ENCODE measurements at places on chromosomes 1 and 21.

DNA sequence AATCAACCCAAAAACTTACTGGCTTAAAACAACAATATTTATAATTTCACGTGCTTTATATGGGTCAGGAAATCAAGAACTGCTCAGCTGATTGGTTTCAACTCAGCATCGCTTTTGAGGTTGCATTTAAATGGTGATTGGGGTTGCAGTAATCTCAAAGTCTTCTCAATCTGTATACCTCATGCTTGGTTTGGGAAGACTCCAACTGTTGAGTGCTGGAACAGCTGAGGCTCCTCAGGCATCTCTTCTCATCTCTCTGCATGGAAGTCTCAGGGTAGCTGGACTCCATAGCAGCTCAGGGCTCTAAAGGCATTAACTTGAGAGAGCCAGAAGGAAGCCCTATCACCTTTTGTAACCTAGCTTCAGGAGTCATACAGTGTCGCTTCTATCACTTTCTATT is 35.1 kb downstream of the AK5 start:
- no peak for DNase-seq

DNA sequence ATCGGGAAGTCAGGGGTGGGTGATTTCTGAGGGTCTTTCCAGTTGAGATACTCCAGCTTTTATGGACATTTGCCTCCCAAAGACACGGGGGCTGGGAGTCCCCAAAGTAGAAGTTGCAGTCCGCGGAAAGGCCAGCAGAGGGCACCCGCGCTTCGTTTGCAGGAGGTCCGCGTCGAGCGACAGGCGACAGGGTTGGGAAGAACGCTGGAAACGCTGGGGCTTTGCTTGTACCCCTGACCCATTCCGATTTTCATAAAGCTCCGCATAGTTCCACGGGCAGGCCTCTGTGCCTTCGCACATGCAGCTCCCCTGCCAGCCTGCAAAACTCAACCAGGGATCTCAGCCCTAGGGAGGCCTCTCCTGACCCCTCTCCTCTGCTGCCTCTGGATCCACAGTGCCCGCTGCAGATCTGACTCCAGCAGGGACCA is 44.2 kb upstream of the LAPTM5 start:
- DNase-seq, result peak; percentile 82

DNA sequence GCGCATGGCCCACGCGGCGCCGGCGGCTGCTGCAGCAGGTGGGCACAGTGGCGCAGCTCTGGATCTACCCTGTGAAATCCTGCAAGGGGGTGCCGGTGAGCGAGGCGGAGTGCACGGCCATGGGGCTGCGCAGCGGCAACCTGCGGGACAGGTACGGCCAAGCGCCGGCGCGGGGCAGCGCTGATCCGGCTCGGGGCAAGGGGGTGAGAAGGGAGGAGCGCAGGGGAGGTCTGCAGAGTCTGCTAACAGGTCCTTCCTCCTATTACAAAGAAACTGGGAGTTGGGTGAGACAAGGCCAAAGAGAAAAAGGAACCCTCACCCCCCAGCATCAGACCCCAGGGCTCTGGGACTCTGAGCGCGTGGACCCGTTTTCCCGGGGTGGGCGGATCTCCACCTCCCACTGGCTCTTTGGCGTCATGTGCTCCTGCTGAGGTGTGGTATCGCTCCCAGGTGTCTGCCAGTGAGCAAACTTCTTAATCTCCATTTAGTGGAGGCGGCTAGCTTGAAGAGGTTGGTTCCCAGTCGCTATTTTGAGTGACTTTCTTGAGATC is 431 bp downstream of the MTARC1 start:
- no peak for DNase-seq

DNA sequence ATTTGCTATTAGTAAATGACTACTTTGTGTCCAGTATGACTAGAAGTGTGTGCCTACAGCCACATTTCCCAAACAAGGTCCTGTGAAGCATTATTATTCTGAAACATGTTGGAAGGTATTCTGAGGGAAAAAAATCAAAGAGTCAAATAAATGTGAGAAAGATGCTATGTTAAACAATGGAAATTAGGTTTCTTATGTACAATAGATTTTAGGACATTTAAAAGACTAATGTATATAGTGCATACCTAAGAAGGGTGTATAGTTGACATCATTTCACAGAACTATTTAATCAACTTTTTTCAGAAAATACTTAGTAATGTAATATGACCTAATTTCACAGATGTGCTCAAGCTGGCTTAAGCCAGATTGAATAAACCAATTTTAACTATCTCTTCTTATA is 582.5 kb downstream of the USP25 start:
- DNase-seq, result no peak

DNA sequence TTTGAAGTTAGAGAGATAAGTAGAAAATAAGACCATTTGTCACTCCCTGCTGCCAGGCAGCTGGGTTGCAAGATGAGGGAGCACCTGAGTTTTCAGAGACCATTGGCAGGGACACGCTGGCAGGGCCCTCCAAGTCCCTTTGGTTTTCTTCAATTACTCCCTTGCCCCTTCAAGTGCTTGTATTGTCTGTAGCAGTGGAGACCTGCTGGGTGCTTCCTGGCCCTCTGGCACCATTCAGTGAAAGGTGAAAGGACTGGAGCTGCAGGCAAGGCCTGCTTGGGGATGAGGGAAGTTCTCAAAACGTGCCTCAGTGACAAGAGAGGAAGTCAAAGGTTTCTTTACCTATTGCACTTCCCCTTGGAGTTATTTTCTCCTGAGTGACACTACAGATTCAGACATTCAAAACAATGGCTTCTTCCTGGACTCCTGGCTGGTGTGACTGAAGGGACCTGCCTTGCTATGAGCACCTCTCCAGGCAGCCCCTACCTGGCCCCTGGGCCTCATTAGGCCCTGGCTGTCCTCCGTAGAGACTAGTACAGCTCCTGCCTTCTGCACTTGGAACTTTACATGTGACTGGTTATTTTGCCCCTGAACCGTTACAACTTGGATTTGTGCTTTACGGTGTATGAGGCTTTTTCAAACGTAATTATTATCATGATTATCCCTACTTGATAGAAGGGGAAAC is 100.1 kb downstream of the C1orf21 start:
- DNase-seq, result no peak

DNA sequence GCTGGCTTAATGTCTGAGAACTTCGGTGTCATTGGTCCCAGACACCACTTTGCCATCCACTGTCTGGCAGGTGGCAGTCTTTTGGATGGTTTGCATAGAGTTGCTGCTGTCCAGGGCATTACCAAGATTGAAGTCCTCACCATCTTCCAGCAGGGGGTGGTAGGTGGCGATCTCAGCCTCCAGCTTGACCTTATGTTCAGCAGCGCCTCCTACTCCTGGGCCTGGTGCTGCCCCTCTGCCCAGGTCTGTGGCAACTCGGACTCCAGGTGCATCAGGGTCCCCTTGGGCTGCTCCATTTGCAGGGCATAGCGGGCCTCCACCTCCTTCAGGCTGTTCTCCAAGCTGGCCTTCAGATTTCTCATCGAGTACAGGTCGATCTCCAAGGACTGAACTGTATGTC is 573.3 kb upstream of the NCAM2 start:
- no peak for DNase-seq

DNA sequence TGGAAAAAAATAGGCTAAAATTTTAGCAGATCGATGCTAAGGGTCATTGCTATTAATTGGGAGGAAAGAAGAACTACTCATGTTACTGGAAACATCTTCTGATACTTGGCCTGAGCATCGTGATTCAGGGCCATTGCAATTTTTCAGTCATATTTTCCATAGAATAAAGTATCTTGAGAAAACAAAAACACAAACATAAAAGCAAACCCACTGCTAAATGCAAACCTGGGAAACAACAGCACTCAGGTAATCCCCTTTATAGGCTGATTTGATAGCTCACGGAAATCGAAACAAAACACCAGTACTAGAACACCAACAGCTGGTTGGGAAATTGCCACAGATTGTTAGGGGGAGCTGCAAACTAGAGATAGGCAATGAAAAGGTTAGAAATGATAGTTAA is 172.9 kb upstream of the ESRRG start:
- no peak for DNase-seq

Data from tibial artery (tissue), 4 donors.